ENCODE measurements at places on chromosomes 12 and 14.

DNA sequence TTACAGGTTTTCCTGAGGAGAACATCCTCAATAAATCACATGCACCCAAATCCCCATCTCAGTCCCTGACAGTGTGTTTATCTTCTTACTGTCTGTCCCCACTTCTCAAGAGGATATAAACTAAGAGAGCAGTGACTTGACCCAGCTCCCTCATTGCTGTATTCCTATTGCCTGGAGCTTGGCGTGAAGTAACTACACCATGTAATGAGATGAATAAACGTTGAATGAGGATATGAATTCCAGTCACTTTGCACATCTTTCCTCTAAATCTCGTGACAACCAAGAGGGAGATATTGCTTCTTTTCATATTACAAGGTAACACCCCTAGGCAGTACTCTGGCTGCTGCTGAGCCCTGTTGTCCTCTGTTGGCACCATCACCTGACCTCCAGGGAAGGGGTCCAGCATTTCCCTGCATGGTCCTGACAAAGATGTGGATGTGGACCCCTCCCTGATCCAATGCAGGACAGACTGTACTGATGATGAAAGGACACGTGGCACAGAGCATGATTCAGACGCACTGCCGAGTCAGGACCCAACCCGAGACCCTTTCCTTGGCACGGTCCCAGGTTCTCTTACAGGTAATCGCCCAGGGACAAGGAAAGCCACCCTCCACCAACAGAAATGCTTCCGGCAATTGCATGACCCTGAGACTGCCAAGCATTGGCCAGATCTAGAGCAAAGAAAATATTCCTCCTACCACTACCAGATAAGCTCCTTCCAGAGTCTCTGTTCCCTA lies 47.7 kb upstream of the CPM start:
- DNase-seq = no peak

DNA sequence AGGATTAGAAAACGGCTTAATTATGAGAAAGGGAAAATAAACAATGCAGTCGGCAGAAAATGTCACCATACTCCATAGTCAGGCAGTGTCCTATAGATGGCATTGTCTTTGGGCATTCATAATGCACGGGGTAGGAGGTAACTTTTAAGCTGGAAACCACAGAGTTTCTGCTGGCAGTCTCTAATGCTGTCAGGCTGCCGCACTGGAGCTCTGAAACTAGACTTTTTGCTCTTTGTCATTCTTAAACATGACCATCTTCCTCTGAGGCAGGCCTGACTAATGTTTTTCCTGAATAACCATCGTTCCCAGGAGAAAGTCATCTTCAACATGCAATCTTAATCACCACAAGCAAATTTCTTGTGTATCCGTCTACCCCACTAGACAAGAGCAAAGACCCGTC lies 108.8 kb downstream of the ETNK1 start:
- peak; percentile 81 for DNase-seq

- DNase-seq = no peak
Measured at GRCh38 chr14:60796434-60796833, 61.9 kb downstream of the MNAT1 start.

- no peak for DNase-seq
Measured at GRCh38 chr12:54689984-54690383, 41.8 kb upstream of the DCD start.

DNA sequence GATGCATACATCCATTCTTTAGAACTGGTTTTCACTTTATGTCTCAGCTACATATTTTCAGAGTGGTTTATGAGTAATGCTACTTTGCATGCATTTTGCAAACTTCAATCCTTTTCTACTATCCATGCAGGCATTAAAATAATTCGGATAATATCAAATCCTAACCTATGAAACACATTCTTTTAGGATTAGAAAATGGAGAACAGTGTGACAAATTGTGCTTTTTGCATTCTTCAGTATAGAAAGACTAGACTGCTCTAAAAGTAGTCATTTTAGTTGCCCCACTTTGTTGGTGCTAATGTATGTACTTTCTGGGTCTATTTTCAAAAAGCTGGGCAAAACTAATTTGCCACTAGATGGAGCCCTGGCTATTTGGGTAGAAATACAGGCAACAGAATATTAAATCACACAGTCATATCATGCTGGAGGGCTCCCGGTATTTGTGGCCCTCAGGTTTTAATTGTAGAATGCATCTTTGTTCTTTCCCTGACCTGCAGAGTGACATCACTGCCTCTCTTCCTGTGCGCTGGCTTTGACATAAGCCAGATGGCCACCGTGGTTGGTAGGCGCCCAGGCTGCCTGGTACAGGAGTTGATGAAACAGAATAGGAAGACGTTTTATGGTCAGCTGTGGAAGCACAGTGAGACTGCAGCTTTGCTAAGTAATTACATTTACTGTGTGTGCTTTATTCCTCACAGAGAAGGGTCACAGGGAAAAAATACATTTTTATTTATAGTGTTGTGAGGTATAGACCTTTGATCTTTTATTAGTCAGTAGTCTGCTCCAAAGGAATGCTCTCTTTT lies 28.1 kb downstream of the MSRB3 start:
- peak; percentile 74 for DNase-seq

DNA sequence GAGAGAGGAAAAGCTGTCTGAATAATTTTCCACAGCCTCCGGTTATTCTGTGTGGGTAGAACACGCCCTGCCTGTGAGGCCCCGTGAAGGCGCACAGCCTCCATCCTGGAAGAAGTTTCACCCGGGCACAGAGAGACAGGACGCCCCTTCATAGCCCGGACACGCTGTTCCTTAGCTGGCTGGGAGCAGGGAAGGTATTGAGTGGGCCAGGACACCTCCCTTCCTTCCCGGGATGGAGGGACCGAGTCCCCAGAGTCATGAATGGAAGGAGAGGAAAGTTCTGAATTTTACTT lies 135.5 kb downstream of the GCH1 start:
- DNase-seq = no peak

DNA sequence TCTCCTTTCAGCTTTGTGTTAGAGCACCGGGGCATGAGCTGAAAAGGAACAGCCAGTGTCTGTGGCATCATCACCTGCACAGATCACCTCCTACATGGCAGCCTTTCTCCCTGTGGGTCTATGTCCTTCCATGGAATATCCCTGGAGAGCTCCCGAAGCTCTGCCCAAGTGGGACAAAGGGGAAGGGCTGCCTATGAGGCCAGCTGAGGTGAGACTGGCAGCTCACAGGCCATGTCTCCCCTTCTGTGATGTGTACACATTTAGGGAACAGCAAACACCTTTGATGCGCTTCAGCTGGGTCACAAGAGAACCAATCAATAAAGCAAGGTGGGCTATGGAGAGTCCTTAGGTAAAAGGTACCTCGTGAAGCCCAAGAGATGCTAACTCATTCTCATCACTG lies 4.1 kb downstream of the PROX2 start:
- no peak for DNase-seq

GRCh38 chr14:52080808-52081755 lies 12.2 kb upstream of the NID2 start:
- DNase-seq = peak; percentile 96

- DNase-seq = peak; percentile 64
Measured at GRCh38 chr12:94145191-94145983, 3.0 kb upstream of the PLXNC1 start.

DNA sequence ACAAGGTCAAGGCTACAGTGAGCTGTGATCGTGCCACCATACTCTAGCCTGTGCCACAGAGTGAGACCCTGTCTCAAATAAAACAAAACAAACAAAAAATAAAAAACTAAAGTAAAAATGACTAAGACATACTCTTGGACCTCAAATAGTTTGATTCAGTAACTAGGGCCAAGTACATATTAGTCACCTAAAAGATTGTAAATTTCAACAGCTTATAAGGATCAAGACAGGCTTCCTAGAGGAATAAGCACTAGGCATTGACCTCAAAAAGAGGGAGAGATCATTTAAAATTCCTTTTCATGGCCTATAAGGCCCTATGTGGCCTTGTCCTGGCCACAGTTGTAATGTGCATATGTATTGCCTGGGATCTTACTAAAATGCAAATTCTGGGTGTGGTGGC lies 46.0 kb upstream of the CHST11 start:
- no peak for DNase-seq

DNA sequence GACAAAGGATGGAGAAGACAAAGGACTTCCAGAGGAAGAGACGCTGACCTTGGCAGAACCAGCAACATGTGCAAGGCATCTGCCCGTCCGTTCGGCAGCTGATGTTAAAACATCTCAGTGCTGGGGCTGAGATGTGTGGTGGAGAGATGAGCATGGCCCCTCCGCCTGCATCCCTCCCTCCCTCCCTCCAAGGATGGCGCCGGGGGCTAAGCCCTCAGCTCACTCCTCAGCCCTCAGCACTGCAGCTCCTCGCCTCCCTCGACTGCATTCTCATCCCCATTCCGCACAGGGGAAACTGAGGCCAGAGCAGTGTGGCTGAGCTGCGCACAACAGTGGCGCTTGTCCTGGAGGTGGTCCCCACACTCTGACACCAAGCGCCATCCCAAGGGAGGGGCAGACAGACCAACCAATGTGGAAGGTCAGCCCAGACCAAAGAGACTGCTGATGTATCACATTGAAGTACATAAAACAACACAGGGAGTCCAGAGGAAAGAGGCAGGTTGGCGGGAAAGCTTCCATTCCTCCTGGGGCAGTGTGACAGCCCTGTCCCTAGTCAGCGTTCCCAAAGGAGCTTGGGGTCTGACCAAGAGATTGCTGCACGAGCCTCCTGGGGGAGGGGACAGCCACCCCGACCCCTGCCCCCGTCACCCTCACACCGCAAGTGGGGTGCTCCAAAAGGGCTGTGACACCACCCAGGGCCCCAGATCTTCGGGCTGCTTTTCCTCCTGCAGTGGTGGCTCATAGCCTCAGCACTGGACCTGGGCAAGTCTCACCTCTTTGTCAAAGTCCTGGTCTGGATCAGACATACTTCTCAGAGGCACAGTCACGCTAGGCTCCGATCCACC lies 15.1 kb downstream of the AMN start:
- no peak for DNase-seq

DNA sequence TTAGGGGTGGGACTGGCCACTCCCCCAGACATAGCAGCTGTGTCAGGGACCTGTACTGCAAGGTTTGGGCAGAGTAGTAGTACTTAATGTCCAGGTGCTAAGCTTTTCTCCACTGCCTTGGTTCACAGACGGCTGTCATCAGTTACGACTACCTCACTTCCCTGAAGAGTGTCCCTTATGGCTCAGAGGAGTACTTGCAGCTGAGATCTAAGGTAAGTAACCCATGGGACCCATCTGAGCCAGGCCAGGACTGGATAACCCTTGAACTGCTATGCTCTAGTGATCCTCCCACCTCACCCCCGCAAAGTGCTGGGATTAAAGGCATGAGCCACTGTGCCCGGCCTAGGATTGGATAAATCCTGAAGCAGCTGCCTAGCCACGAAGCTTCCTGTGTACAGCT lies 22.4 kb downstream of the ADCK1 start:
- no peak for DNase-seq

- peak; percentile 84 for DNase-seq
Measured at GRCh38 chr14:59427653-59428580, 37.3 kb downstream of the GPR135 start.

DNA sequence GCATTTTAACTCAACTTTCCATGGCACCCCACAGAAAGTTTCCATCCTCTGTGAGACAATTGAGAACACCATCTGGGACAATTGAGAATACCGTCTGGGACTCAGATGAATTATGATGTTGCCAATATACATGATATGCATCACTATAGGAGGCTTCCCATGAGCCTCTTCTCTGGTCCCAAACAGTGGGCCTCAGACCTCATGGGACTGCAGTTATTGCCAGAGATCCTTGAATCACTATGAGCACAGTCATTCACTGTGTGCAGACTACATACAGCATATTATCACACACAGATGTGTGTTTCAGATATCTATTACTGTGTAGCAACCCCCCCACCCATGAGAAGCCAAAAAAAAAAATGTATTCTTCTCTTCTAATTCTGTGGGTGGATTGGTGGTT lies 134.4 kb downstream of the GXYLT1 start:
- no peak for DNase-seq

GRCh38 chr12:52584156-52584682 lies 10.6 kb upstream of the KRT74 start:
- DNase-seq = no peak

DNA sequence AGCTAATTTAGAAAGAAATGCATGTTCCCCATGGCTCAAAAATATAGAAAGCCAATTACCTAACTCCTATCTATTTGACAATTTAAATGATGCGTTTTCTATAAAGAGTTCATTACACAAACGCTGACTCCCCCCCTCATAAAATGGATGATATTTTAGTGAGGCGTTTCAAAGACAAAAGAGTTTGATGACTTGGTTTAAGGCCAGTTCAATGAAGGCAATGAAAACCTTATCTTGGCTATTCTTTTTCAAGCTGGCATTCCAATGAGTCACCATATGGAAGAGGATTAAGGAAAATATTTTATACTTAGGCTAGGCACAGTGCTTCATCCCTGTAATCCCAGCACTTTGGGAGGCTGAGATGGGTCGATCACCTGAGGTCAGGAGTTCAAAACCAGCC lies 62.7 kb downstream of the HMGA2 start:
- peak; percentile 80 for DNase-seq
